ENCODE measurements at places on chromosomes 6 and 20.

GRCh38 chr6:143605906-143606521 is 71.8 kb upstream of the PHACTR2 start:
- no peak for DNase-seq

- no peak for DNase-seq
Observed at GRCh38 chr6:83838727-83839126, 14.4 kb upstream of the RIPPLY2 start.

GRCh38 chr6:27892649-27893058 is 19.5 kb downstream of the OR2B2 start:
- no peak for DNase-seq

- no peak for DNase-seq
Observed at GRCh38 chr6:116398316-116399010, 27.7 kb downstream of the DSE start.

DNA sequence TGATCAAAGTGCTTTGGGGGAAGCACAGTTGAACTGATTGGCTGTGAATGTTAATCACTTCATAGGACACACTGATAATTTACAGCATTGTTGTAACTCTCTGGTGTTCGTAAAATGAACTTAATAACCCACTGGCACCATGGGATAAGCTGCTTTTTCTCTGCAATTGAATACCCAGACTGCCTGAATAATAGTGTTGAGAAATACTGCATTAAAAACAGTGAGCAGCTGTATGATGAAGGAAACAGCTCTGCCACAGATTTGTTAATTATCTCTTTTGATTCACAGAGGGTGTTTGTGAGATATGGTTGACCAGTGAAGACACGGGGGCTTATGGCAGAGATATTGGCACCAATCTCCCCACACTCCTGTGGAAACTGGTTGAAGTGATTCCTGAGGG is 420.9 kb downstream of the CDKAL1 start:
- no peak for DNase-seq

DNA sequence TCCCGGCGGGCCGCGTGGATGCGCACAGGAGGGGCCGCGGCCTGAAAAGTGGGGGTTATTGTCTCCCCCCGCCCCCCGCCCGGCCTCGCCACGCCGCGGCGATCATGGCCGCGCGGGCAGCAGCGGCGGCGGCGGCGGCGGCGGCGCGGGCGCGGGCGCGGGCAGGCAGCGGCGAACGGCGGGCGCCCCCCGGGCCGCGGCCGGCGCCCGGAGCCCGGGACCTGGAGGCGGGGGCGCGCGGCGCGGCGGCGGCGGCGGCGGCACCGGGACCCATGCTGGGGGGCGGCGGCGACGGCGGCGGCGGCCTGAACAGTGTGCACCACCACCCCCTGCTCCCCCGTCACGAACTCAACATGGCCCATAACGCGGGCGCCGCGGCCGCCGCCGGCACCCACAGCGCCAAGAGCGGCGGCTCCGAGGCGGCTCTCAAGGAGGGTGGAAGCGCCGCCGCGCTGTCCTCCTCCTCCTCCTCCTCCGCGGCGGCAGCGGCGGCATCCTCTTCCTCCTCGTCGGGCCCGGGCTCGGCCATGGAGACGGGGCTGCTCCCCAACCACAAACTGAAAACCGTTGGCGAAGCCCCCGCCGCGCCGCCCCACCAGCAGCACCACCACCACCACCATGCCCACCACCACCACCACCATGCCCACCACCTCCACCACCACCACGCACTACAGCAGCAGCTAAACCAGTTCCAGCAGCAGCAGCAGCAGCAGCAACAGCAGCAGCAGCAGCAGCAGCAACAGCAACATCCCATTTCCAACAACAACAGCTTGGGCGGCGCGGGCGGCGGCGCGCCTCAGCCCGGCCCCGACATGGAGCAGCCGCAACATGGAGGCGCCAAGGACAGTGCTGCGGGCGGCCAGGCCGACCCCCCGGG is 637 bp downstream of the ARID1B start:
- DNase-seq, result peak; percentile 56

DNA sequence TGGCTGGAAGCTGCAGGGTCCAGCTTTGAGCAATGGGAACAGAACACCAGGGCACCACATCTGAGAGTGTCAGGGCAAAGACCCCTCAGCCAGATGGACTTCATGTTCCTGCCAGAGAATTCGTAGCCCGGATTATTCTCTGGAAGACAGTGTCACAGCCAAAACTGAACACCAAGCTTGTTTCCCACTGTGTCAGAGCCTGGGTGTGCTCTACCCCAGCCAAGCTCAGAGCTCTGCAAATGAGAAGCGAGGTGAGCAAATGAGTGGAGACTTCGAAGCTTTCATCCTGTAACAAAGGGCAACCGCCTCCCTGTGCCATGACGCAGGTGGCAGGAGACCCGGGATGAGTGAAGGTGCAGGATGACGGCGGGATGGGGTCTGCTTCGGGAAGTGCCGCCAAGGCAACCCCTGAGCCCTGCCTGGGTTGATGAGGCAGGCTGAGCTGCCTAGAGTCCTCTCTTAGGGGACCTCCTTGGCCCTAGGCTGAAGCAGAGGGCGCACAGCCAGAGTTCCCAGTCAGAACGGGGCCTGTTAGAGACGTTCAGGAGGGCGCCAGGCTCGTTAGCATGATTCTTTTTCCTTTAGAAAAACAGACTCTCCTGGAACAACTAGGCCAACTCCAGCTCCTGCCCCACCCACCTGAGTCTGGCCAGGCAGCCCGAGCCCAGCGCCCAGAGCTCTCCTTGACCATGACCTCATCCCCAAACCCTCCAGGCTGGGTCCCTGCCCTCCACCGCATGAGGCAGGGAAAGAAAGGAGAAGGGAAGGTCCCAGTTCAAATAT is 187.7 kb downstream of the SOD2 start:
- no peak for DNase-seq

GRCh38 chr20:46357030-46357514 is 48.8 kb upstream of the CDH22 start:
- DNase-seq, result no peak

GRCh38 chr6:169265486-169266131 is 12.0 kb upstream of the THBS2 start:
- no peak for DNase-seq

DNA sequence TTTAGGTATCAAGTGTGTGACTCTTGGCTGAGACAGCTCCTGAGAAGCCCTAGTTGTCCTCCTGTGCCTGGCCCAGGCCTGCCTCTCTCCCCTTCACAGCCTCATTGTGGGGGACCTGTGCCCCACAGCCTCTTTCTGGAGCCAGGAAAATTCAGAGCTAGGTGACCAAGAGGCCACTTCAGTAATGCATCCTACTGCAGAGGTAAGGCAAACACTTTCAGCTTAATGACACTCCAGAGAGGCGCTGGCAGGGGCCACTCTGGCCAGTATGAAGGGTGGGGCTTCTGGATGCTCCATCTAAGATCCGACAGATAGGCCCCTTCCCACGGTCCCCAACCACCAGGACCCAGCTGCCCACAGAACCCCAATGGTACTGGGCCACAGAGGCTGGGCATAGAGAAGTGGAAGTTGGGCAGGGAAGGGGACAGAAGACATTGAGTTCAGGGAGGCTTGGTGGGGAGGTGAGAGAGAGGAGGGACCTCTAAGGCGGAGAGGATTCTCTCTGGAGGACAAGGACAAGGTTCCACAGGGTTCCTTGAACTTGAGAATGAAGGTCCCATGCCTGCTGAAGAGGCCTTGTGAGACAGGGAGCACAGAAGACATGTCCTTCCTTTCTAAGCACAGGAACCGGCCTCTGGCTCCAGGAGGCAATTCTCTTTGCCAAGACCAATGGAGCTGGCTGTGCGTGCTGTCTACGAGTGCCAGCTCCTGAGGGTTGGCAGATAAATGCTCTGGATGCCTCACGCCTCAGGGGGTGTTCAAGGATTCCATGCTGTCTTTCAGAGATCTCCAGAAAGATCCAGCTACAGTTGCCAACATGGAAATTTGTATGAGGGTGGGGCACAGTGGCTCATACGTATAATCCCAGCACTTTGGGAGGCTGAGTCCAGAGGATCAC is 46.4 kb upstream of the TGM2 start:
- DNase-seq, result no peak

- DNase-seq, result no peak
Observed at GRCh38 chr20:46688151-46689081, 828 bp downstream of the TP53RK start.

GRCh38 chr6:52087498-52087999 is at the start of gene PKHD1:
PKHD1 (minus strand) TSS chr6:52087613; CDS start chr6:52084933, 2,680 bp downstream.
- no peak for DNase-seq

- DNase-seq, result no peak
Observed at GRCh38 chr6:158031381-158032353, 50.0 kb downstream of the SYNJ2 start.

- no peak for DNase-seq
Observed at GRCh38 chr6:156508126-156508525, 269.1 kb upstream of the ARID1B start.

DNA sequence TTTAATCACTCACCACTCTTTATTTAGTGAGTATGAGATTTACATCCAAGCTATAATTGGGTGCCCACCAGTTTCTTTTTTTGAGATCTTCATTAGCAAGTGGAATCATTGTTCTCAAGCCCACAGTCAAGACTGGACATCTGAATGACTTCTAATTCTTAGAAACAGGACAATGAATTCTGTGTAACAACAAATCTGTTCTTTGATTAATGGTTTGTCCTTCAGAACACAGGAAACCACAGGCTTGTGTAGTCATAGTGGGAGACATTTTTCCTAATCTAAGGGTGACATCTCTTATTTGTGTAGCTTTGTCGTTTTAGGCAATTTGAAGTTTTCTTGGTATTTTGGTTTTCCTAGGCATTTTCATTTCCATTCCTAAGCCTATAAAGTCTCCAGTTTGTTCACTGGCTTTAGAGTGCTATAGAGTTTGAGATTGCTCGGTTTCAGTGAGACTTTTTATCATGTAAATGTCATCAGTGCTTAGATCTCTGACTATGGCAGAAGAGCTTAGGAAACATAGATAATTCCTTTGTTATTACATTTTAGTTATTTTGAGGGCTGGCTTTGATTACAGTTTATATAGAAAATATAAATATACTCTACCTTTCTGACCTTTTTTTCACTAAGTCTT is 903.9 kb upstream of the MAP3K7 start:
- DNase-seq, result no peak

GRCh38 chr6:90285042-90285481 is 11.6 kb downstream of the BACH2 start:
- no peak for DNase-seq

DNA sequence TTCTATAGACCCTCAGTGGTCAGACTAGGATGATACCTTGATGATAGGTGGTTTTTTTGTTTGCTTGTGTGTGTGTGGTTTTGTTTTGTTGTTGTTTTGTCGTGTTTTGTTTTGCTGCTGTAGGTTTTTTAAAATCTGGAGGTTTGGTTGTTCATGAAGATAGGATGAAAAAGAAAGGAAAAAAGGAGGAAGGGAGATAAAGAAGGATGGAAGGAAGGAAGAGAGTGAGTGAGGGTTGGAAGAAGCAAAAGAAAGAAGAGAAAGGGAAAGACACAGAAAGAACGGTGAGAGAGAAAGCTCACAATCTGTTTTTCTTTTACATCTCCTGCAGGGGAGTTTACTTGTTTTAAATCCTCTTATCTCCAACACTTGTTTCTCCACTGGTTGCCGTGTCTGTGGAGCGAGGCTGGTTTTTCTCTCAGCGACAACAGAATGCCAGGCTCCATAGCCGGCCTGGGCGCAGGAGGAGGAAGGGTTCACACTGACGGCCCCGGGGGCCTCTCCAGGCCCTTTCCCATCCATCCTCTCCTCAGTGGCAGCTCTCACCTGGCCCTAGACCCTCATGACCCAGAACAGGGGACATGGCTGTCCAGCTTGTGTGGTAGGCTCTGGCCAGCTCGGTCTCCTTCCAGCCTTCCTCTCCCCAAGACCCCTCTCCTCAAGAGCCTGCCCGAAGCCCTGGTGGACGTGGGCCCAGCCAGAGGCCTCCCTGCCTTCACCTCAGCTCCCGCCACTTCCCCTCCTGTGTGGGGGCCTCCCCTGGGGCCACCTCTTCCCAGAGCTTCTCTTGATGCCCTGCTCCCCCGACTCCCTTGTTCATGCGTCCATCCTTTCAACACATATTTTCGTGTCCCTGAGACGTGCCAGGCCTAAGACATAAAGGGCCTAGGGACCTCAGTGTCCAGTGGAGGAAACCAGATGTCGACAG is 168.4 kb downstream of the VEGFA start:
- DNase-seq, result no peak

DNA sequence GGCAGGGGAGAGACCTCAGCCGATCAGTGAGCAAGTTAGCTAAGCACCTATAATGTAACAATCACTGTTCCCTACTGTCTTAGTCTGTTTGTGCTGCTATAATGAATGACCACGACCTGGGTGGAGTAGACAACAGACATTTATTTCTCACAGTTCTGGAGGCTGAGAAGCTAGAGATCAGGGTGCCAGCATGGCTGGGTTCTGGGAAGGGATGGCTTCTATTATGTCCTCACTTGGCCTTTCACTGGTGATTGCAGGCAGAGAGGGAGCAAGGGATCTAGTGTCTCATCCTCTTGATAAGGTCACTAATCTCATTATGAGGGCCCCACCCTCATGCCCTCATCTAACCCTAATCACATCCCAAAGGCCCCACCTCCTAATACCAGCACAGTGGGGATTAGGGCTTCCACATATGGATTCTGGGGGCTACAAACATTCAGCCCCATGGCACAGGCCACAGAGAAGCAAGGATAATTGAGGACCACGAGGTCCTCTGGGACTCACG is 162.5 kb downstream of the CD83 start:
- no peak for DNase-seq

GRCh38 chr20:32457479-32457986 is 99.4 kb downstream of the ASXL1 start:
- DNase-seq, result no peak

DNA sequence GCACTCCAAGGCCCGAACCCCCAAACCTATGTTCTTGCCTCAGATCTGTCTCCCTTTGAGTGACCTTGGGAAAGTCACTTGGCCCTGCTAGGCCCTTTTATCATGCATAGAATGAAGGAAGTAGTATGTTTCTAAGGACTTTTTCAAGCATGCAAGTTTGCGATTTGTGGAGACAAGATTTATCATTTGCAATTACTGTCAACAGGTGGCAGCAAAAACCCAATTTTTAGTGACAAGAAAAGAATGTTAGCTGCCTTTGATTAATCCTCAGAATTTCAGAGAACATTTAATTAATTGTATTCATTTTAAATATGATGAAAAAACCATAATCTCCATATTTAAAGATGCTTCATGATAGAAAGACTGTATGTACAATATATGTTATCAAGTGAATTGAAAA is 28.3 kb upstream of the PREP start:
- no peak for DNase-seq

GRCh38 chr6:42419490-42420280 is 32.0 kb downstream of the TRERF1 start:
- DNase-seq, result no peak

GRCh38 chr6:56787209-56787608 is 144.5 kb upstream of the DST start:
- no peak for DNase-seq

DNA sequence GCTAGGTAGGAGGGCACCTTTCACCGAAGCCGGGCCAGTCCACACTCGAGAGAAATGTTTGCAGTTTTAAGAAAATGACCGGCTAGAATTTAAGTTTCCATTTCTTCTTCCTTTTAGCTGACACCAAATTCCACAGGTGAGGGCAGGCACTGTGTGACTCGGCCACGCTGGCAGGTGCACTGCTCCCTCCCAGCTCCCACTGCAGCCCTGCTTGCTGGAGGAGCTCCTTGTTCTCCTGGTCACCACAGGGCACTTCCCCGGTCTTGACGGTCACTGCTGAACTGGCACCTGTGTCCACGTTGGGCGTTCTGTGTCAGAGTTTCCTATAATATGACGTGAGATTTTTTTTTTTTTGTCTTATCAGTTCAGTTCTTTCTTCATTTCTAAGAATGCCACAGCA is 3.6 kb upstream of the KIF25 start:
- DNase-seq, result no peak

- DNase-seq, result no peak
Observed at GRCh38 chr6:40588480-40588879, 1.3 kb upstream of the LRFN2 start.

Measured in T follicular helper cell (primary cell).